Mesothelial cell of epicardium (in vitro differentiated cells): ENCODE measurements at places on chromosomes 13 and 19. TPM values are rescaled to one million over a fixed set of nuclear protein-coding genes. Genes with fewer than 3 reads are reported as not detected.

DNA sequence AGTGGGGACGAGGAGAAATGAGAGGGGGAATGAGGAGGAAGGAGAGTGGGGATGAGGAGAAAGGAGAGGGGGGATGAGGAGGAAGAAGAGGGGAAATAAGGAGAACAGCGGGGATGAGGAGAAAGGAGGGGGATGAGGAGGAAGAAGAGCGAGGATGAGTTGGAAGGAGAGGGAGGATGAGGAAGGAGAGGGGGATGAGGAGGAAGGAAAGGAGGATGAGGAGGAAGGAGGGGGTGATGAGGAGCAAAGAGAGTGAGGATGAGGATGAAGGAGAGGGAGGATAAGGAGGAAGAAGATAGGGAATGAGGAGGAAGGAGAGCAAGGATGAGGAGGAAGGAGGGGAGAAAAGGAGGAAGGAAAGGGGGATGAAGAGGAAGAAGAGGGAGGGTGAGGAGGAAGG lies 14.0 kb upstream of the VSTM2B start:
- no peak overlapping the region for H3K27ac ChIP-seq
- DNase-seq, result no peak
- H3K36me3 ChIP-seq, result no peaks in the 10 kb centered on the region

DNA sequence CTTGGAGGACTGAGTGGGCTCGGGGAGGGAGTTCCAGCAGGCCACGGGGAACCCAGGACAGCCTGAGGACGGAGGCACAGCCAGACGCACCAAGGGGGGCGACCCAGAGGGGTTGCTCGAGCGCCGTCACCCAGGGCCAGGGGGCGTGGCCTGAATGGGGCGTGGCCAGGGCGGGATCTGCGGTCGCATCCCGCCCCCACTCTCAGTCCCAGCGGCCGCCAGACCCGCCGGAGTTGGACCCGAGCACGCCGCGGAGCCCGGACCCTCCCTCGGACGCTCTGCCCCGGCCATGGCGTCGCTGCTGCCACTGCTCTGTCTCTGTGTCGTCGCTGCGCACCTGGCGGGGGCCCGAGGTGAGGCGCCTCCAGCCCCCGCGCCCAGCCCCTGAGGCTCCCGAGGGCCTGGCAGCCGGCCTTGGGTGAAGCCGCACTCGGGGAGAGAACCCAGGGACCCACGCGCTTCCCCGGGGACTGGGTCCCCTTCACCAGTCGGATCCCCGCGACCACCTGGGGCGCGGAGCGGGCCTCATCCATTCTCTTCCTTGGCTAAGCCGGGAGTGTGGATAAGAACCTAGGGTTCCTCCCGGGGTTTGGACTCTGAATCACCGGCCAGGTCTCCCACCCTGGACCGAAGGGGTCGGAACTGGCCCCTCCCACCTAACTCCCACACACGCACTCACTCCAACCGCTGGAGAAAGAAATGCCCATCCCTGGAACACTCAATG lies at the start of gene CILP2:
TSS of gene CILP2 (plus strand) at position 205 of the 724 bp plus-strand sequence. CDS start at position 290, 85 bp downstream.
- H3K27me3 ChIP-seq, result peaks cover 6% of the 10 kb centered on the region
- no peak within 1 kb of the TSS for H3K27ac ChIP-seq
- no peaks in the 10 kb centered on the region for H3K36me3 ChIP-seq
- H3K4me3 ChIP-seq, result peak within 1 kb of the TSS; percentile 70
- peaks cover 23% of the 10 kb centered on the region for H3K4me1 ChIP-seq

GRCh38 chr13:31968473-31968872 lies 63.1 kb upstream of the FRY start:
- peaks cover 5% of the 10 kb centered on the region for H3K36me3 ChIP-seq
- no peaks in the 10 kb centered on the region for H3K27me3 ChIP-seq
- peaks cover 16% of the 10 kb centered on the region for H3K4me1 ChIP-seq
- H3K27ac ChIP-seq, result no peak overlapping the region

- no peak for DNase-seq
- H3K27ac ChIP-seq, result no peak overlapping the region
- H3K27me3 ChIP-seq, result no peaks in the 10 kb centered on the region
- peaks cover 77% of the 10 kb centered on the region for H3K36me3 ChIP-seq
- no peak overlapping the region for H3K4me3 ChIP-seq
- no peaks in the 10 kb centered on the region for H3K4me1 ChIP-seq
These were observed 24.4 kb downstream of the SLC25A15 start for GRCh38 chr13:40813667-40814454.

GRCh38 chr13:98460516-98460915 lies 116.4 kb downstream of the STK24 start:
- H3K4me3 ChIP-seq, result no peak overlapping the region
- no peak for DNase-seq
- peaks cover 46% of the 10 kb centered on the region for H3K36me3 ChIP-seq
- H3K27ac ChIP-seq, result no peak overlapping the region
- peaks cover 5% of the 10 kb centered on the region for H3K4me1 ChIP-seq
- H3K27me3 ChIP-seq, result no peaks in the 10 kb centered on the region

GRCh38 chr19:39356647-39357046 lies 14.4 kb downstream of the SAMD4B start:
- H3K27ac ChIP-seq, result no peak overlapping the region
- H3K27me3 ChIP-seq, result no peaks in the 10 kb centered on the region
- no peak for DNase-seq
- H3K4me3 ChIP-seq, result no peak overlapping the region

RASAL3 gene
- total RNA-seq, result not detected in 3 replicates

LEUTX gene
- total RNA-seq, result not detected in 3 replicates
